Stimulated activated CD4-positive, alpha-beta T cell treated with anti-CD3 and anti-CD28 coated beads, Interleukin-15, amount 100 ng/mL, for 1 hour (primary cell): ENCODE measurements at places on chromosomes 11 and 22.

GRCh38 chr11:113904379-113905101 is at the start of gene HTR3B:
Gene HTR3B (plus strand): TSS chr11:113904796. CDS start chr11:113904934, 138 bp downstream.
- no peak for DNase-seq

DNA sequence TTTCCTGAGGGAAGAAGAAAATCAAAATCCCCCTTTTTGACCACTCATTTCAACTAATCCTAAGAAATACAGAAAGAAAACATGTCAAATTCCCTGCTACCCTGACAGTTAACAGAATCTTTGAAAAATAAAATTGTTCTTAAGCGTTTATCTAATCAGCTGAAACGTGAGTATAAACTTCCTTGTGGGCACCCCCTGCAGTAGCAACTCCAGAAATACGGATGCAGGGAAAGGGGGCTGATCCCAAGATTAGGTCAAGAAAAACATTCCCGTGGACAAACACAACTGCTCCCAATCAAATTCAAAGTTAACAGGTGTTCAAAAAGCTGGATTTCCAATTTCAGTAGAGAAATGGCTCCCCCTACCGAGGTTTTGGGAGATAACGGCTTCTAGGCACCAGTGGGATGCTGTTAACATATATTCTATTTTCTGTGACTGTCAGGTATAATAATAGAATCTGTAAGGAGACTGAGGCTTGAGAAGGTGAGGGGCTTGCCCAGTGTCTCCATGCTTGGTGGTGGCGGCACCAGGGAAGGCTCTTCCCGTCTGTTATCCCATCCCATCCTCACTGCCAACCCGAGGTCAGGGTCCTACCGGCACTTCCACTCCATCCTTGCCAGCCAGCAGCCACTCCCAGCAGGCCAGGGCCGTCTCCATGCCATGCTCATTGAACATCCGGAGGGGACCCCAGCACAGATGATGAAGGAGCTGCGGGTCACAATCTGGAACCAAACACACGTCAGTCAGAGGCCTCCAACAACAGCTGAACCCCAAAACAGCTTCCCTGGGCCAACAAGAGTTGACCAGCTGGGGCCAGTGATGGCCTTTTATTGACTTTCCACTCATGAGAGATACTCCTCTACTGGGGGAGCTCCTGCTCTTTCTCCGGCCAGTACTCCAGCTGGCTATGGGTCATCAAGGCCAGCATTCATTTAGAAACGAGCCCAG is 32.0 kb upstream of the SERPIND1 start:
- DNase-seq, result no peak

- DNase-seq, result no peak
Observed at GRCh38 chr22:19352766-19353165, 61.2 kb upstream of the CLTCL1 start.

- DNase-seq, result no peak
Observed at GRCh38 chr22:41664951-41665350, 23.7 kb downstream of the SNU13 start.

- DNase-seq, result no peak
Observed at GRCh38 chr11:62542111-62542745, 4.4 kb downstream of the AHNAK start.

DNA sequence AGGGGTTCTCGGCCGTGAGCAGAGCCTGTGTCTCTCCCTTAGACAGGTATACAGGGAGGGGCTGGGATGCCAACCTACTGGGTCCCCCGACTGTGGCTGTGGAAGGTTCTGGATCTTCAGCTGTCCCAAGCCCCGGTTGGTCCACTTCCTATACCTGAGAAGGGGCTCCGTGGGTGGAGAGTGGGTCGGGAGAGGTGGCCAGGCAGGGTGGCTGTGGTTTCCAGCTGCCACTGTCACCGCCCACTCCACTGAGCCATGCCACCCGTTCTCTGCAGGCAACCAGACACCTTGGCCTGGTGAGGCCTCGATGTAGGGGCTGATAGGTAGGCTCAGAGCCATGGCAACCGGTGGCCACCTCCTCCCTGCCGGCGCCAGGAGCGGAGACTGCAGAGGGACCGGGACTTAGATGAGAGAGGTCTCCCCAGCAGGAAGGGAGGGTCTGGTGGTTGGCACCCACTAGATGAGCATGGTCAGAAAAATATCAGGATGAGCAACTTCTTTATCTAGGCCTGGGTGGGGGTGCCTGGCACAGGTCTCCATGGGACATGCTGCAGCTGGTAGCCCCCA is 53.8 kb downstream of the TRIOBP start:
- DNase-seq, result no peak

DNA sequence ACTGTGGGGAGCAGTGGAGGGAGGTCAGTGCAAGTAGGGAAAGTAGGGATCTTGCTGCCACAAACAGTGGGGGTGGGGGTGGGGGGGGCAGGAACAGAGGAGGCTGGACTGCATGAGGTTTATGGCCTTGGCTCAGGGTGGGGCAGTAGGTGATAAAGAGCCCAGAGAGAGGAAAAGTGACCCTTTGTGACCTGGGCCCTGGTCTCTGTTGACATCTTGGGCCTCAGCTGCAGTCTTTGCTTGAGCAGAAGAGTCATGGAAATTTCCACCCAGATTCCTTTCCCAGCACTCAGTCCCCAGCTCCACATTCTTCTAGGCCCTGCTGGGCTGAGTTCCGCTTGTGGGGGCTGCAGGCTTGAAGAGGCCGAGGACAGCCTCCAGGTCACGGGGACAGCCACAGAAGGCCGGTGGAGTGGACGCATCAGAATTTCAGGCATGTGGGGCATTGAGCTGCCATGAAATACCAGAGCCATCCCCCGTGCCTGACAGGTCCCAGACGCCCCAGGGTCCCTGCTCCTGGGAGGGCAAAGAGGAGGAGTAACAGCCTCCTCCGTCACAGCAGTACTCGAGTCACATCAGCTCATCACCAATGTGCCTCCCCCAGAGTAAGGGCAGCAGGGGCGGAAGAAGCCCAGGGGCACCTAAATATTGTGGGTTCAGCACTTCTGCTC is 9.7 kb upstream of the MALAT1 start:
- DNase-seq, result no peak

DNA sequence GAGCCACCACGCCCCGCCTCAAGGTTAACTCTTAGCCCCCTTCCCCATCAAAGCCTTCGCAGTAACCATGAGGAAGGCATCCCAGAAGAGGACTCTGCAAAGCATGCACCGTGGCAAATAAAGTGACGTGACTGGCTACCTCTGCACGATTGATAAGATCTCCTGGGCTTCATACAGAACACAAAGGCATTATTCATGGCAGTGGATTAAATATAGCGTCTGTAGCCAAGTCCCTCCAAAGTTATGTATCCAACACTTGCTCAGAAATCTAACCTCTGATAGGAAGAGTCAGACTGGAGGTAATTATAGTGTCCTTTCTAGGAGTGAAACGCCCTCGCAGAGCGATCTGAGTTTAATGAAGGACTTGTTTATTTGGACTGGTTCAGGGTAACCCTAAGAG is 22.4 kb downstream of the CPT1A start:
- DNase-seq, result no peak

- no peak for DNase-seq
Observed at GRCh38 chr11:1010551-1011319, 25.8 kb downstream of the MUC6 start.

DNA sequence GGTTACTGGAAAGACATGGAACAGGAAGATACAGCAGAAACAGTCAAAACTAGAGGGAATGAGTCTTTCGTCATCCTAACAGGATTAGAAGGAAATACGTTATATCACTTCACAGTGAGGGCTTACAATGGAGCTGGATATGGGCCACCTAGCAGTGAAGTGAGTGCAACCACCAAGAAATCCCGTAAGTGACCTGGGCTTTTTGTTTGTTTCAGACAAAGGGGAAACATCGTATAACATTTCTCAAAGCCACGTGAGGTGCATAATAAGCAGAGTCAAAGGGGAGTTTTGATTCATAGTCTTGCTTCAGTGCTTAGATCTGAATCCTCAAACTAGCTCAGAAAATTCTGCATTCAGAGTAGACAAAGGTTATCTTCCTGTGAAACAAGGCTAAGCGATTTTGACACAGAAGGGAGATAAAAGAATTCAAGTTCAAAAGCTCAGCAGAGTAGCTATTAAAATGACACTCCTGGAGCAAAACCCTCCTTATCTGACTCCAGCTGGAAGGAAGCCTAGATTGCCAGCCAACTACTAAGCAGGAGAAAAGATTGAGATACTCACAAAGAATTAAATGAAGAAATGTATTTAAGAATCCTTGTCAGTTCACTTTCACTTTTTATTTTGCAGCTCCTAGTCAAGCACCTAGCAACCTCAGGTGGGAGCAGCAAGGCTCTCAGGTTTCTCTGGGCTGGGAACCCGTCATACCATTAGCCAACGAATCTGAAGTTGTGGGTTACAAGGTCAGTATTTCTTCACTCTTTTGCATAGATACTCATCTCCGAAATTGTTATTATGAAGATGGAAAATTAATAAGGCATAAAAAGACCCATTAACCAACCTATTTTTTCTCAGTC is 346.4 kb upstream of the ARHGAP42 start:
- DNase-seq, result no peak

- no peak for DNase-seq
Observed at GRCh38 chr11:92969634-92970347, at the start of gene MTNR1B. Gene MTNR1B (plus strand): TSS chr11:92969651. CDS start chr11:92969726, 75 bp downstream.

DNA sequence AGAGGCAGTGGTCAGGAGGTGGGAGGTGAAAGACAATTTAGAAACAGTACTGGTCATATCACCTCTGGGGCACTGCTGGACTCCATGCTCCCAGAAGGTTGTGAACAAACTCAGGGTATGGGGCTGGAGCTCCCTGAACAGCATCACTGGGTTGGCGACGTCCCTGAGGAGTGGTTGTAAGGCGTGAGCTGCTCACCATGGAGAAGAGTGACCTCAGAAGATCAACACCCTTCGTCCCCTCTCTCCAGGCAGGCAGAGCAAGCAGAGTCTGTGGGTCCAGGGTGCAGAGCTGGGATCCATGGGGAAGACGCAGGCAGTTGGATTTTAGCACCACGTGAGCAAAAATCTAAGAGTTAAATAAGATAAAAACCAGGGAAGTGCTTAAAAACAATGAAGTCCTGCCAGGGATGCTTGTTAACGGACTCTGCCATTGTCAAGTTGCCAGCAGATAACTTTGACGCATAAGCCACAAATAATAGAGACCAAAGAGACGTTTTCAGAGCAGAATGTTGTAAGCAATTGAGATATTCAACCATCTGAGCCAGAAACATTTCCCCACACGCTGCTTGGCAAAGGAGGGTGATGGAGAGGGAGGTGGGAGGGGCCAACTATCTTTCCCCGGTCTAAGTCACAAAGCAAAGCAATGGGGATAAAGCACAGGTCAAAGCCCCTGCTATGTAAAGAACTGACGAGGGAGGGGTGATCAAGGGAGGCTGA is 13.6 kb downstream of the PNPLA5 start:
- no peak for DNase-seq

- DNase-seq, result no peak
Observed at GRCh38 chr11:96074551-96075310, 150.8 kb upstream of the MTMR2 start.

- DNase-seq, result no peak
Observed at GRCh38 chr22:38523479-38523878, 17.4 kb upstream of the DDX17 start.

GRCh38 chr11:63768237-63769041 is at the start of gene ZFTA:
Gene ZFTA (minus strand): TSS chr11:63768775. CDS start chr11:63768622, 153 bp downstream.
- no peak for DNase-seq

DNA sequence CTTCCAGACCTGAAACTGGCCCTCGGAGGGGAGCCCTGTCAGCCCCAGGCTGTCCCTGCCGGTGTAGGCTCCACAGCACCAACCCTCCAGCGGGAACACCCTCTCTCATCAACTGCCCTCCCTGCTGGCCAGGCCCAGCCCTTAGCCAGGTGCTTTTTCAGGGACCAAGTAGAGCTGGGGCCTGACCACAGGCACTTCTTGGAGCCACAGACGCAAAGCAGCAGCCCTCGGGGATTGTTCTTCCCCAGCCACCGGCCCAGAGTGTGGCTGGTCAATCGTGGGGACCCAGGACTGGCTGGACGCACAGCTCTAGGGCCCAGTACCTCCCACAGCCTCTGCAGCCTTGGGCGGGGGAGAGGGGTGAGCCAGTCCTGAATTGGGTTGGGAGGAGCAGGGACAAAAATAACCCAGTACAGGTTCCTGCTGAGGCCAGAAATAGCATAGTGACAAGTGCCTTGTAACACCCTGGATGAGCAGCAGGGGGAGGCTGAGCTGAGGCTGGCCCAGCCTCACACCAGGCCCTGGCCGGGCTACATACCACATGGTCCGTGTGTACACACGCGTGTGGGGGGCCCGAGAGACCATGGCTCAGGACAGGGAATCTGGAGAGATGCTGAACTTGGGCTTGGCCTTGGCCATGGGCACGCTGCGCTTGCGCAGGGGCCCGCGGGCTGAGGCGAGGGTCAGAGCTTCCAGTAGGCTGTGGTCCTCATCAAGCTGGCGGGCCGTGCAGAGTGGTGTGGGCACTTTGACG is 2.0 kb downstream of the KCNJ11 start:
- no peak for DNase-seq
